ENCODE measurements at places on chromosomes 12 and 14.
A peak's percentile ranks its signal among the peaks of the same experiment; 100 is the strongest.

DNA sequence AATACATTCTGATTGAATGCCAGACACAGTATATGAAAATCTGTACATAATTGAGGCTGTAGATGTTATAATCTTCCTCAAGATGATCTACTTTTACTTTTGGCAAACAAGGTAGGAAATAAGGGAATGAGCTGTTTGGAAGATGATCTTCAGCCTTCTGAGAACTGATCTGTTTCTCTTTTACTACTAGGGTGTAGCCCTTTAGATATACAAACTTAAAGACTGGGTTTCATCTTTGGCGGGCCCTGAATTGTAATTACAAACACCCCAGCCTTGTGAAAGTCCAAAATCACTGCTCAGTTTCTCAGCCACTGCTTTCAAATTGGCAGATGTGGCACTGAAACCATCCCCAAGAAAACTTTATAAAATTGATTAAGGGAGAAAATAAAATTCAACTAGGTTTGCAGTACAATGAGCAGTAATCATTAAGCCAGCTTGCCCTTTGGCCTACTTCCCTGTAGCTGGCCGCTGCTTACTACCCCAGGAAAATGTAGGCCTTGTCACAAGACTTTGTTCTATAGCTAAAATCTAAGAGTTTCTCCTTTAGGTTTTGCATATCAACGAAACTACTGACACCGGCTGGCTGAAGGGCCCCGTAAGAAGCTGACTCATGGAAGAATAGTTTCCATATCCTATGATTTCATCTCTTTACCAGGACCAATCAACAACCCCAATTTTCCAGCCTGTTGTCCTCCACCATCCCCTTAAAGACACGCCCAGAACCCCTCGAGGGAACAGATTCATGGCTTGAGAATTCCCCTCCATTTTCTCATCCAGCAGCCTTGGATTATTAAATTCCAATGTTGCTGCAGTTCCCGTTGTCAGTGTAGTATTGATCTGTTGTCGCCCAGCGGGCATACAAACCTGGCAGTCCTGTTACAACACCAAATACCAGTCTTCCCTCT is 210.8 kb downstream of the PCNX1 start:
- no peak for DNase-seq

- DNase-seq, result no peak
Measured at GRCh38 chr12:59845293-59845692, 249.5 kb downstream of the SLC16A7 start.

GRCh38 chr12:71303199-71303598 is 136.4 kb upstream of the LGR5 start:
- no peak for DNase-seq

DNA sequence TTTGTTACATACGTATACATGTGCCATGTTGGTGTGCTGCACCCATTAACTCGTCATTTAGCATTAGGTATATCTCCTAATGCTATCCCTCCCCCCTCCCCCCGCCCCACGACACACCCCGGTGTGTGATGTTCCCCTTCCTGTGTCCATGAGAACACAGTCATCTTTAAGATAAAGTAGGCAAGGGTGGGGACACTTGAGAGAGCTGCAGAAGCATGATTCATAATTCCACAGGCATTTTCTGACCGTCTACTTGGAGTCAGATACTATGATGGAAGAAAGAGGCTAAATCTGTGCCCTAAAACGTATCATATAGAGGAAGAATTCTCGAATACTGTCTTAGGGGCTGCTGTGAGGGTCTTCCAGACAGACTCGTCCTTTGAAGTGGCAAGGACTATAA is 145.9 kb upstream of the VASH1 start:
- no peak for DNase-seq

- DNase-seq, result no peak
Measured at GRCh38 chr14:71566276-71566675, 366.0 kb upstream of the RGS6 start.

DNA sequence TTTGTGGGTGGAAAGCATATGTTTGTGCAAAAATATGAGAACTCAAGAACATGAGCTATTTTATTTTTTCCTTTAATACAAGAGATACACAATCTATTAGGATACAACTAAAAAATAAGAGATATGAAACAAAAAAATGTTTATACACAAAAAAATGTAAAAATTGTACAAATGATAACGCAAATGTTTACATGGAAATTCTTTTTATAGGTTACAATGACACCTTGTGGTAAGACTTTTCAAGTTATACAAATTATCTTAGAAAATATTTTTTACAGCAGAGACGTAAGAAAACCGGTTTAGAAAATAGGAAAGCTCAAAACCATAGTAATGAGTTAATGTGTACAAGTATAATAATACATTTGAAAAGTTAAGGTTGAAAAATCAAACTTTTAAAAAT is 25.5 kb downstream of the CEP83 start:
- peak; percentile 49 for DNase-seq

DNA sequence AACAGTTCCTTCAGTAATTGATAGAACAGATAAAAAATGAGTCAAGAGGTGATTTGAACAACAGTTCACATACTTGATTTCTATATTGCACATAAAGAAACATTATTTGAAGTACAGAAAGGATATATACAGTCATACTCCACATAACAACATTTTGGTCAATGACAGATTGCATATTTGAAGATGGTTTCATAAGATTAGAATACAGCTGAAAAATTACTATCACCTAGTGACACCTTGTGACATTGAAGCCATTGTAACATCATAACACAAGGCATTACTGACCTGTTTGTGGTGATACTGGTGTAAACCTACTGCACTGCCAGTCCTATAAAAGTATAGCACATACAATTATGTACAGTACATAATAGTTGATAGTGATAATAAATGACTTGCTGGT is 43.1 kb upstream of the ABCC9 start:
- no peak for DNase-seq

DNA sequence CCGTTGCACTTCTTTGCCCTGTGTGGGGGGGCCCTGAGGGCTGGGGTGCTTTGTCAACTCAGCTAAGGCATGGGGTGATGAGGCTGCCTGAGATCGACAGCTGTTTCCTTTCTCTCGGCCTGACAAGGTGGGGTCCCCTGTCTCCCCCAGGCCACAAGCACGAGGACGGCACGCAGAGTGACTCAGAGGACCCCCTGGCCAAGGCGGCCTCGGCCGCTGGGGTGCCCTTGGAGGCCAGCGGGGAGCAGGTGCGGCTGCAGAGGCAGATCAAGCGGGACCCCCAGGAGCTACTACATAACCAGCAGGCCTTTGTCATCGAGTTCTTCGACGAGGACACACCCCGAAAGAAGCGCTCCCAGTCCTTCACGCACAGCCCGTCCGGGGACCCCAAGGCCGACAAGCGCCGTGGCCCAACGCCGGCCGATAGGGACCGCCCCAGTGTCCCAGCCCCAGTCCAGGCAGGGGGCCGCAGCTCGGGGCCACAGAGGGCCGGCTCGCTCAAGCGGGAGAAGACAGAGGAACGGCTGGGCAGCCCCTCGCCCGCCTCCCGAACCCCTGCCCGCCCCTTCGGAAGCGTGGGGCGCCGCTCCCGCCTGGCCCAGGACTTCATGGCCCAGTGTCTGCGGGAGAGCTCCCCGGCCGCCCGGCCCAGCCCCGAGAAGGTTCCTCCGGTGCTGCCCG is 18.8 kb downstream of the CEP170B start:
- DNase-seq, result no peak

DNA sequence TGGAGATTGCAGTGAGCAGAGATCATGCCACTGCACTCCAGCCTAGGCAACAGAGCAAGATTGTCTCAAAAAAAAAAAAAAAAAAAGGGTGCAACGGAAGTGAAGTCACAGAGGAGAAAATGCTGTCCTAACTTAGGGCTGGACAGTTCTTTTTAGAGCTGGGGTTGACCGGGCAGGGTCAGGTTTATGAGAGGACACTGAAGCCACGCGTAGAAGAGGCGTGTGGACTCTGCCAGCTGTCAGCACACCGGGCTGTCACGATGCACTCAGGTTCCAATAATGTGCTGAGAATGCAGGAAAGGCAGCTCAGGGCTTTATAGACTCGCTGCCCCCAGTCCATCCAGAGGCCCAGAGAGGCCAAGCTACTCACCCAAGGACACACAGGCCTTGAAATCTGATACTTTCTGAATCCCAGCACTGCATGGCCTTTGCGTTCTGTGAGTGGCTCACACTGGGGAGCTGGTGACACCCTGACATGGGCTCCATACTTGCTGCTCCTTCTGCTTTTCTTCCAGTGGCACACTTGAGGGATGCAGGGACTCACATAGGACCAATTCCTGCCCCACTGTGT is 28.9 kb upstream of the SPPL3 start:
- DNase-seq, result no peak

DNA sequence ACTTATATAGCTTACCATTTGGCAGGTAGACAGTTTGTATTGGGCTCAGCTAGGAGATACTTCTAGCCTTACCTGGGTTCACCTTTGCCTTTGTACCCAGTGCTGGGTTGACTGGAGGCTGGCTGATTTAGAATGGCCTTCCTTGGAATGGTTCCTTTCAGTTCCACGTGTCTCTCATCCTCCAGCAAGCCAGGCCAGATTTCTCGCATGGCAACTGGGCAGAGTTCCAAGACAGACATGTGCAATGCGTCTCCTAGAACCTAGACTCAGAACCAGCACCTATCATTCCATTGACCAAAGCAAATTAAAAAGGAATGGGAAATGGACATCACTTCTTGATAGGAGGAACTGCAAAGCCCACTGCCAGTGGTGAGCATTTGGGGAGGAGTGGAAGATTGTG is 79.1 kb upstream of the BDKRB2 start:
- DNase-seq, result no peak

GRCh38 chr14:72924337-72924736 is 1.9 kb upstream of the DCAF4 start:
- peak; percentile 49 for DNase-seq

GRCh38 chr14:103535891-103536565 is 7.0 kb downstream of the TRMT61A start:
- no peak for DNase-seq

DNA sequence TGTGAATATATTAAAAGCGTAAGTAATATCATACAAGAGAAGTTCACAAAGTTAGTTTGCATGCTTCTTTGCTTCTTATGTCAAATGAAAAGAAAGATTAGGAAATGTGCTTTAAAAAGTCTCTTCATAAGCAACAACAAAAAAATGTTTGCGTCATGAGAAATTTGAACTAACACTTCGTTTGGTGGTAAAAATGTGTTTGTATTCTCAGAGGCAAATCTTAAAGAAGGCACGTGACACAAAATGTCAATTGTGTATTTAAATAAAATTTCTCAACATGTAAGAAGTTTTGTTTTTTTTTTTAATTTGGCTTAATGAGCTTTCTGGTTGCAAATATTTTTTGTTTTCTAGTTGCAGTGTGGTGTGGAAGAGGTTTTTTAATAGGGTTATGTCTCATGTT is 93.8 kb downstream of the TMTC2 start:
- no peak for DNase-seq

Data from hematopoietic multipotent progenitor cell treated with erythropoietin and hydrocortisone succinate and interleukin-3 and kit ligand, for 6 days (in vitro differentiated cells).